Psoas muscle (tissue), 8 donors: ENCODE measurements at places on chromosomes 5 and 9. TPM values are rescaled to one million over a fixed set of nuclear protein-coding genes. Genes with fewer than 3 reads are reported as not detected.

Gene SCGB3A2
- 0.17 TPM for polyA plus RNA-seq

Gene ORM2
- not detected for polyA plus RNA-seq

Gene KLHL3
- 1.9 TPM for polyA plus RNA-seq

Gene RNF180
- polyA plus RNA-seq: 0.62 TPM

Gene PCDHGC5
- 0.08 TPM for polyA plus RNA-seq

Gene ANKRD31
- not detected for polyA plus RNA-seq

Gene PCDHB16
- 0.22 TPM for polyA plus RNA-seq

Gene INVS
- polyA plus RNA-seq: 2.0 TPM

Gene FRRS1L
- 0.01 TPM for polyA plus RNA-seq

Gene PRXL2C
- polyA plus RNA-seq: 16.9 TPM

Gene DNAH5
- polyA plus RNA-seq: 0.07 TPM

Gene GRXCR2
- not detected for polyA plus RNA-seq

Gene CBY3
- polyA plus RNA-seq: not detected

Gene MAMDC4
- polyA plus RNA-seq: 2.1 TPM

Gene AK1
- polyA plus RNA-seq: 310 TPM

Gene UBE2QL1
- polyA plus RNA-seq: 33.3 TPM

Gene KDM3B
- polyA plus RNA-seq: 28.9 TPM

Gene GAPVD1
- polyA plus RNA-seq: 10.5 TPM

Gene AHRR
- 0.13 TPM for polyA plus RNA-seq

Gene DOCK8
- 0.56 TPM for polyA plus RNA-seq

Gene OTULINL
- polyA plus RNA-seq: 0.29 TPM

Gene SPATA31C1
- polyA plus RNA-seq: not detected

Gene PHYKPL
- 43.9 TPM for polyA plus RNA-seq

Gene IL17B
- not detected for polyA plus RNA-seq

Gene ENHO
- polyA plus RNA-seq: 0.39 TPM

Gene SOHLH1
- not detected for polyA plus RNA-seq

Gene IL6ST
- polyA plus RNA-seq: 38.6 TPM

Gene SNX24
- polyA plus RNA-seq: 7.5 TPM

Gene GNA14
- polyA plus RNA-seq: 0.36 TPM

Gene SHC3
- polyA plus RNA-seq: 0.04 TPM

Gene FAM81B
- not detected for polyA plus RNA-seq

Gene RAD1
- 18.0 TPM for polyA plus RNA-seq

Gene FOCAD
- 6.3 TPM for polyA plus RNA-seq

Gene SLC1A3
- polyA plus RNA-seq: 9.6 TPM

Gene IFNK
- not detected for polyA plus RNA-seq

Gene TNPO1
- polyA plus RNA-seq: 15.0 TPM

Gene PCDH1
- polyA plus RNA-seq: 8.8 TPM

Gene PRRT1B
- not detected for polyA plus RNA-seq

Gene C5orf63
- polyA plus RNA-seq: 6.4 TPM

Gene CNTNAP3
- polyA plus RNA-seq: 0.14 TPM

Gene RANBP17
- polyA plus RNA-seq: 0.03 TPM
